NCI-H146 (cell line): ENCODE measurements at places on chromosomes 1 and 21.
A peak's percentile ranks its signal among the peaks of the same experiment; 100 is the strongest.

DNA sequence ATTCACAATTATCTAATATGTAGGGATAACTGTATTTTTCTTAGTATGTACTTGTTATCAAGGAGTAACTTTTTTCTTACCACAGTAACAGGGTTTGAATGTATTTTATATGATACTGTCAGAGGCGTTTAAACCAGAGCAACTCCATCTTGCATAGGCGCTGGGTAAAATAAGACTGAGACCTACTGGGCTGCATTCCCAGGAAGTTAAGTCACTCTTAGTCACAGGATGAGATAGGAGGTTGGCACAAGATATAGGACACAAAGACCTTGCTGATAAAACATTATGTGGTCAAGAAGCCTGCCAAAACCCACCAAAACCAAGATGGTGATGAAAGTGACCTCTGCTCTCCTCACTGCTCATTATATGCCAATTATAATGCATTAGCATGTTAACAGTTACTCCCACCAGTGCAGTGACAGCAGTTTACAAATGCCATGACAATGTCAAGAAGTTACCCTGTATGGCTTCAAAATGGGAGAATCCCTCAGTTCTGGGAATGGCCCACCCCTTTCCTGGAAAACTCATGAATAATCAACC, 64.8 kb downstream of the RPE65 start:
- DNase-seq, result no peak

DNA sequence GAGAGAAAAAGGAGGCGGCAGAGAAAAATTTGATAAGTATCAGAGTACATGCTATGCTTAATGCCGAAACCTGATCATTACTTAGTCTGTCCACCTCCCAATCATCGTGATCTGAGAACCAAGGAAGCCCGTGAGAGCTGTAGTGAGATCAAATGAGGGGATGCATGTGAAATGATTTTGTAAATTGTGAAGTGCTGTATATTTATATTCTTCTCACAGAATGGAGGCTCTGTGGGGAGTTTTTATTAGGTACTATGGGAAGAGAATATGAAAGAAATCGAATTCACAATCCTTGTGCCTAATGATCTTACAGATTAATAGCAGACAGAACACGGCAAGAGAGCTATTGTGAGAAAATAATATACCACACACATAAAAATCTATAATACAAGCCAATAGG, 115.5 kb downstream of the LYPLAL1 start:
- no peak for DNase-seq

DNA sequence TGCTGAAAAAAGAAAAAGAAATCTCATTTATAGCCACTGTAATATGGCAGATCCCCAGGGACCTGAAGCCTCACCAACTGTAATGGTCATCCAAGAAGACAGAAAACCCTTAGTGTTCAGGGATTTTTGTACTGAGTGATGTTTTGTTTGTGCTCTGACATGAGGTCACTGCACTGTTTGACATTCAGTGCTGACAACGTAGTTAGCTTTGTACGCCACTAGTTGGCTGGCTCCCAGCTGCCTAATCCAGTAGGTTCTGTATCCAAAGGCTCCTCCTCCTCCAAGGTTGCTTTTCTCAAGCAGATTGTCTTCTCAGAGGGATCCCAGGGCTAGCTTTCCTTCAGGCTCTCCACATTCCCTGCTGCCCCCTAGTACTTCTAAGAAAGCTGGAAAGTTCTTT, 9.5 kb upstream of the YRDC start:
- DNase-seq, result no peak

DNA sequence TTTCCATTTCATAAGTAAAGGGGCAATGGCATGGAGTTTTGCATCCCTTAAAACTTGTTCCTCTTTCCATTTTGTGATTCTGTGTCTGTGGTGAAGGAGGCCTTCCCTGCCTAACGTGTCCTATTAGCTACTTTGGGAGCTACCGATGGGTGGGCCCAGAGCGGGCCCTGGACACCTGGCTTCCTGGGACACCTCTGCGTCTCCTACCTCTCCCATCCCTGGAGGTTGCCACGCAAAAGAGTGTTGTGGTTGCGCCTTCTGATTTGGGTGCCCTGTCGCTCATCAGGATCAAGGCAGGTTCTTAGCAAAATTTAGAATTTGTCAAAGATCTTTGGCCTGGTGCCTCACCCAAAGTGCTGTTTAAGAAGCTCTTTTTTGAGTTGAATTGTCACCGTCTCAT, 116.4 kb upstream of the CACNA1E start:
- no peak for DNase-seq

DNA sequence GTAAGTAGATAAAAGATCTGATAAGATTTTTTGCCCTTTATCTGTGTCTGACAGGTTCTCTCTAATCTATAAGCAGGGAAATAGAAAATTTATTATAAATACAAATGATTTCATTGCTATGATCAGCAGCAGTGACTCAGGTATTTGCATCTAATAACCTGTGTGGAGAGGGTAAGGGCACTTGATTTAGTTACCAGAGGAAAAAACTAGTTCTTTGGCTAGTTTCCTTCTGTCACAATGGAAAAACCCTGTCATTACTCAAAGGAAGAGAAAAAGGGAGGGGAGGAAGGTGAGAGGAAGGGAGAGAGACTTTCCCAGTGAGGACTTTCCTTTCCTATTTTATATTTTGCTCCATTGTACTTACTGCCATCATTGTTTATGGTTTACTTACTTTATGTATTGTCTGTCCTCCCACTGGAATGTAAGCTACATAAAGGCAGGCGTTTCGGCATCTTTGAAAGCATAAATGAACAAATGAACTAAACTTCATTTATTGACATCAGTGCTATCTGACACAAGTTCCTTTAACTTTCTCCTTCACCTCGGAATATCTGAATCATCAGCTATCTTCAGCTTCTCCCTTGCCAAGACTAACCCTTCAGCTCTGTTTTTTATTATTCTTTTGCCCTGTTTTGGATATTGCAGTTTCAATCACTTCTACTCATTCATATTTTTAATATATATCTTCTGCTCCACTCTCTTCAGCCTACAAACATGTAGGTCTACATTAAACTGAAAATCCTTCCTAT, 34.9 kb downstream of the WDR3 start:
- no peak for DNase-seq

GRCh38 chr1:196997423-196997822, 20.1 kb downstream of the CFHR5 start:
- DNase-seq, result no peak

DNA sequence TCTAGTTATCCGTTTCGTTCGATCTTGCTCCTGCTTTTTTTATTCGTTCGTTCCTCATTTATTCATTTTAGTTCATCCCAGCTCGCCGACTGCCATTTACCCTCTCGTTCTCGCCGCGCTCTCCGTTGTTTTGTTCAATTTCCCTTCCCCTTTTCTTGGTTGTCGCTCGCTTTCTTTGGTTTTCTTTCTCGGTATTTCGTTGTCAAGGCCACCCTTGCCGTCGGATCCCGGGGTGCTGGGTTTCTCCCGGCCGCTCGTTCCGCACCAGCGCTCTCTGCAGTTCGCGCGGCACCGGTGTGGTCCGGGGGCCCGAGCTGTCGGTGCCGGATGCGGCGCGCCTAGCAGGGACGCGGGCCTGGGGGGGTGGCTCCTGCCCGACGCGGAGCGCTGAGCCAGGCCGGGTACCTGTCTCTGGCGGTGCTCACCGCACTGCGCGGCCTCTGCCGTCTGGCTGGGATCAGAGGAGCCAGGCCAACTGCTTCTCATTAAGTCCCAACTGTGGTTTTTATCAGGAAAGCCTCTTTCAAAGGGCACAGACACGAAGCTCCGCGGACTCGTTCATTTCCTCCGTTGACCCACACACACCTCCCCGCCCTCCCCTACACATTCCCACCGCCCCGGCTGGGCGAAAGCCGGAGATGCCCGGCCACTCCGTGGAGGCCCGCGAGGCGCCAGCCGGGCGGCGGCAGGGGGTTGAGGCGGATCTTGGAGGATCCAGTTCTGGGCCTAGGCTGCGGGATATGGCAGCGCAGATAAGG, 1.6 kb downstream of the ALX3 start:
- DNase-seq, result no peak

GRCh38 chr1:84797603-84798002, 95.4 kb downstream of the LPAR3 start:
- no peak for DNase-seq

DNA sequence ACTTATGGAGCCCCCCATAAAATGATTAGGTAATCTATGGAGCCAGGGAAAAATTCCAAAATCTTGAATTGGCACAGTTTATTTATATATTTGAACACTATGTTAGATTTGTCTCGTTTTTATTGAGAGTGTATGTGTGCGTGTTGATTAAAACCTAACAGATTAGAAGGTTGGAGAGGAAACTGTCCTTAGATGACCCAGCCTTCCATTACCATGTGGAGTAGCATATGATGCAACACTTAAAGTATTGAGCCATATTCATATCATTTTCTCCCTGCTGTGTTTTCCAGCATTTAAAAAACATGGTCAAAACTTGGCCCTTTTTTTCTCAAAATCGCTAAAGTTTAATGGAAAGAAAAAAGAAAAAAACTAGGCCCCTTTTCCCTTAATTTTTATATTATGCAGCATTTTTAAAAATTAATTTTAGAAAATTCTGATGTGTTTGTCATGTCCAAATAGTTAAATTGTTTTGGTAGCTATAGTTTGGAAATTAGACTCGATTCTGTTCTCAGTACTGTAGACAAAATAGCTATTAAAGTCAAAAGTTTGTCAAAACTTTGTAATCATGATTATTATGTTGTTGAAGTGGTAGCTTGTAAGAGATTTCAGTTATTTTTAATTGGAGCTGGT, 2.3 kb downstream of the LRRC8D start:
- DNase-seq, result peak; percentile 3

- no peak for DNase-seq
Measured at GRCh38 chr1:92201973-92202372, 15.7 kb upstream of the C1orf146 start.

- DNase-seq, result peak; percentile 59
Measured at GRCh38 chr1:202807451-202807925, 733 bp downstream of the KDM5B start.

- DNase-seq, result no peak
Measured at GRCh38 chr1:94113589-94114226, 7.2 kb downstream of the ABCA4 start.

DNA sequence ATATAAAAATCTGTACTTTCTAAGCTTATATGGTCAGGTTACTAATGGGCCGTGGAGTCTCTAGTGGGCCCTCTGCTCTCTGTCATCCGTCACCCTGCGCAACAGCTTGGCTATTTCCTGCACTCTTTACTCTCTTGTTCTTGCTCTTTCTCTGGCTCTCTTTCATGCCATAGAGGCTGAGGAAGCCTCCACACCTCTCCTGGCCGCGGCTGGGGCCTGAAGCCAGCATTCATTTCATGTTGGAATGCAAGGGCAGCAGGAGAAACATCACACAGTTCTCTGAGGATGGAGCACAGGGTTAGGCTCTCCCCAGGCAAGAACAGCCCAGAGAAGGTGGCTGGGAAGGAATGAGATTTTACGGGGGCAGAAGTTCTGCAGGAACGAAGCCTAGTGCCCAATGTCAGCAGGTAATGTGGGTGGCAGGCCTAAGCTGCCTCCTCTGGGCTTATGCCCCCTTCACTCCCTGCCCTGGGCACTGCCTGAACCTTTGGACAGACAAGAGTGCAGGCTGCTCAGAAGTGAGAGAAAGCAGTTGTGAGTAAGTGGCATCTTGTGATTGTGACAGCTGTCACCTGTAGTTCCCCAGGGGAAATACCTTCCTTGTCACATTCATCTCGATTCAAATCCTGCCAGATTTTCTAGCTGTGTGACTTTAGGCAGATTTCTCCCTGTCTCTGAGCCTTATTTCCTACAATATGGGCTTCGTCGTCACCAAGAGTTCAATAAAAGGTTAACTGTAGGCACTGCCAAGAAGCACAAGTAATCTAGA, 3.6 kb upstream of the FHAD1 start:
- DNase-seq, result no peak

GRCh38 chr1:69497441-69498221, 70.1 kb upstream of the LRRC7 start:
- no peak for DNase-seq

- no peak for DNase-seq
Measured at GRCh38 chr1:31712630-31713029, 8.8 kb upstream of the COL16A1 start.

DNA sequence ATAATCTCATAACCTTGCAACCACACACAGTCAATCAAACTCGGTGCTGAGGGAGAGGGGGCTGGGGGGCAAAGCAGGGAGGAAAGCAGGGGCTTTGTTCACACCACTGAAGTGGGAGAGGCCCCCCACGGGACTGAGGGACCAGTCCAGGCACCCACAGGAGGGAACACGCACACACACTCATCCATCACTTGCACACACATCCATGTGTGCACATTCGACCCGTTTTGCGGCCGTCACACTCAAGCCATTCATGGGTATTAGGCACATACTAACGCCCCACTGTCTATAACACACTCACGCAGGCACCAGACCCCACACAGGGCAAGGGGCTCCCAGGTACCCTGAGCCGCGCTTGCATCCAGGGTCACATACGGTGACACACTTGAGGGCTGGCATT, 14.0 kb downstream of the EFNA3 start:
- DNase-seq, result no peak

GRCh38 chr1:84370831-84371394, 27.4 kb upstream of the DNASE2B start:
- no peak for DNase-seq

DNA sequence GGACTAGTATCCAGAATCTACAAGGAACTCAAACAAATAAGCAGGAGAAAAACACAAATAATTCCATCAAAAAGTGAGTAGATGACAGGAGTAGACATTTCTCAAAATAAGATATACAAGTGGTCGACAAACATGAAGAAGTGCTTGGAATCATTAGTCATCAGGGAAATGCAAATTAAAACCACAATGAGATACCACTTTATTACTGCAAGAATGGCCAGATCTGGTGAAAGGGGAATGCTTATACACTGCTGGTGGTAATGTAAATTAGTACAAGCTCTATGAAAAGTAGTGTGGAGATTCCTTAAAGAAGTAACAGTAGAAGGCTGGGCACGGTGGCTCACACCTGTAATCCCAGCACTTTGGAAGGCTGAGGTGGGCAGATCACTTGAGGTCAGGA, 73.8 kb downstream of the POU2F1 start:
- DNase-seq, result no peak

DNA sequence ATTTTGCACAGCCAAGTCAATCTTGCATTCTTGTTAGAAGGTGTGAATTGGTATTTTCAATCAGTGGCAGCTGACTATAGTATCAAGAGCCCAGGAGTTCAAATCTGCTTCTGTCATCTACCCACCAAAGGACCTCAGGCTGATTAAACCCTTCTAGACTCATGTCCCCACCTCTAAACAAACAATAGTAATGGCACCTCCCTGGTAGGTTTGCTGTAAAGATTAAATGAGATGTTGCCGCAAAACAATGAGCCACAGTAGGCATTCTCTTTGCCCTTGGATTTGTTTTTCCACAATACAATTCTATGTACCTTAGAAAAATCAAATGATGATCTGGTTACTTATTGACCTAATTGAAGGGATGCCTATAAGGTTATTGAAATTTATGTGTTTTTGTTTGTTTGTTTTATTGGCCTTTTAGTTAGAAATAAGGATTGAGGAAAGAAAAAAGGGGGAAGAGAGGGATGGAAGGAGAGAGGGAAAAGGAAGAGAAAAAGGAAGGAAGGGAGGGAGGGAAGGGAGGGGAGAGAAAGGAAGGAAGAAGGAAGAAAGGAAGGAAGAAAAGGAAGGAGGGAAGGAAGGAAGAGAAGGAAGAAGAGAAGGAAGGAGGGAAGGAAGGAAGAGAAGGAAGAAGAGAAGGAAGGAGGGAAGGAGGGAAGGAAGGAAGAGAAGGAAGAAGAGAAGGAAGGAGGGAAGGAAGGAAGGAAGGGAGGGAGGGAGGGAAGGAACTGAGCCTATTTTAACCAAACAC, 110.7 kb downstream of the ETS2 start:
- DNase-seq, result peak; percentile 56
